ENCODE measurements at places on chromosomes 2 and 18.

DNA sequence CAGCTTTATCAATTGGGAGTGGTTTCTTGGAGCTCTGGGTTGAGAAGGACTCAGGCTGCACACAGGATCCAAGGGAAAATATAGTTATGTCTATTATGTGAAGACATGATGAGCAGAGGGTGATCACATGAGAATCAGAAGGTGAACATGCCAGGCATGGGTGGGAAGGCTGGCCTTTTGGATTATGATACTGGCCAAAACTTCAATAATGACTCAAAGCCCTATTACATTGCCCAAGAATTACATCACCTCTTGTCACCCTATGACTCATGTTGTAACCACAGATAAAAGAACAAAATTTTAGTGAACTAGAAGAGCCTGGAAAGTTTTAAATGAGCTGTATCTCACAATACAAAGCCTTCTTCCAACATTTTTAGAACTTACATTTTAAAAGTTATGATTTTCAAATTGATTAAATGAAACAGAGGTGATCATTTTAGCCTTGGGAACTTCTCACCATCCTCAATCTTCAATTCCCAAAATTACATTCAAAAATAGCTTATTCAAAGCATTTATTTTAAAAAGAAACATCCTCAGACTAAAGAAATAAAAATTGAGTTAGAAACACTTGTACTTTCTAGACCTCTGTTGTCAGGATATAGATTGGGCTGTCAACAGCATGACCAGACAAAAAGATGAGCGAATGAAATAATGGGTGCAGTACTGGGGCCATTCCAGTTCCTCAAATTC is 428.3 kb downstream of the MBD2 start:
- DNase-seq: no peak

DNA sequence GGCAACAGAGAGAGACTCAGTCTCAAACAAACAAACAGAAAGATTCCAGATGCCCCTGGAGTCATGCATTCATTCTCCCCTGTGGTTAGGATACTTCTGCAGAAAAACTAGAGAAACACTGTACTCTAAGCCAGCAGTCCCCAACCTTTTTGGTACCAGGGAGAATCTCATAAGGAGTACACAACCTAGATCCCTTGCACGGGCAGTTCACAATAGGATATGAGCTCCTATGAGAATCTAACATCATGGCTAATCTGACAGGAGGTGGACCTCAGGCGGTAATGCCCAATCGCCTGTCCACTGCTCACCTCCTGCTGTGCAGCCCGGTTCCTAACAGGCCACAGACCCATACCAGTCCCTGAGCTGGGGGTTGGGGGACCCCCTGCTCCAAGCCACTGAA is 18.3 kb downstream of the PSME4 start:
- no peak for DNase-seq

- no peak for DNase-seq
These were observed 245.0 kb upstream of the FN1 start for GRCh38 chr2:215680605-215681598.

DNA sequence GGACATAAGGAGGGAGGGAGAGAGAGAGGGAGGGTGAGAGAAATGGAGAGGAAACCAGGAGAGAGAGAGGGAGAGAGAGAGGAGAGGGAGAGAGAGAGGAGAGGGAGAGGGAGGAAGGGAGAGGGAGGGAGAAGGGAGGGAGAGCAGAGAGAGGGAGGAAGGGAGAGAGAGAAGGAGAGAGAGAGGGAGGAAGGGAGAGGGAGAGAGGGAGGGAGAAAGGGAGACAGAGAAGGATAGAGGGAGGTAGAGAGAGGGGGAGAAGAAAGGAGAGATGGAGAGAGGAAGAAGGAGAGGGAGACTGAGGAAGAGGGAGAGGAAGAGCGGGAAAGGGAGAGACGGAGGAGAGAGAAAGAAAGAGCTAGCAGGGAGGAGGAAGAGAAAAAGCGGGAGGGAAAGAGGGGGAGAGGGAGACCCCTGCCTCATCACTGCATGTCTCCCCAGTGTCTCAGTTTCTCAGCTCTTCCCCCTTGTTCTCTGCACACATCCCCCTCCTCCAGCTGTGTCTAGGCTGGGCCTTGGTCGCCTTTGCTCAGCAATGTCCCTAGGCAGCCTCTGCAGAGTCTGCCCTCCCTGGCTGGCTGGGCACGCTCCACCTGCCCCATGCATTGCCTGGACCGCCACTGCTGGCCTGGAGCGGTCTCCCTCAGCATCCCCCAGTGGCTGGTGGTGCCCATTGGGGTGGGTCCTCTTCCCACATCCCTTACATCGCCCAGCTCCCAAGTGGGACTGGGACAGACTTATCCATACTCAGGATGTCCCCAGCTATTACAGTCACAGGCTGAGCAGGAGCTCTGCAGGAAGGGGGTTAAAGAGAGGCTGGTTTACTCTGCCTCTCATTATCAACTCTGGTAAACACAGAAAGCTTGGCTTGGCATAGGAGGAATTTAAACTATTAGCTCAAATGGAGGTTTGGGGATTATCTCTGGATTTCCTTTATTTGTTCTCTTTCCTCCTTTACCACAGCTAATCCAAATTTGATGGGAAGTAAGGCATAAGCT is 85.7 kb upstream of the APCDD1 start:
- DNase-seq: no peak

DNA sequence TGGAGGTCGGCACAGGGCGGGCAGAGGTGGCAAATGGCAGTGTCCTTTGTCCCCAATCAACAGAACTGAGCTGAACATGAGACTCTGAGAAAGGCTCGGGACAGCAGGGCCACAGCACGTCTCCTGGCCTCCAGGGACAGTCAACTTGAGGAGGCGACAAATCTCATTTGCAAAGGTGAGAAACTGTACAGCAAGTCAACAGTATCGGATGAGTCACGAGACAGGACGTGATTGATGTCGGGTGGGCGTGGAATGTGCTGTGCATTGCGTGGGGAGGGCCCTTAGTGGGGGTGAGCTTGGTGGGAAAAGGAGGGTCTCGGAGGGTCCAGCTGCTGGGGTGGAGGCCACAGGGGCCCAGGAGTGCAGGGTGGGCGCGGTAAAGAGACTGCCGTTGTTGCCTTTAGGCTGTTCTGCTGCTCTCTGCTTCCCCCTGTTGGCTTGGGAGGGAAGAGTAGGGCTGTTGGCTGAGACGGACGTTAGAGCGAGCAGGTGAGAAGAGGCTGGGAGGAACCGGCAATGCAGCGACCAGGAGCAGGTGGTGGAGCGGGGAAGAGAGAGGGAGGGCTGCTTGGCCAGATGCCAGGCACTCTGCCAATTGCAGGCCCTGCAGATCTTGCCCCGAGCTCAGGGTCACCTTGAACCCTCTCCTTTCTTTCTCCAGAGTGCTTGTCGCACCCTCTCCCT is 164.3 kb downstream of the BCL2 start:
- DNase-seq: peak; percentile 90

GRCh38 chr2:119753930-119754321 is 5.8 kb upstream of the PTPN4 start:
- no peak for DNase-seq

- no peak for DNase-seq
These were observed 678.4 kb downstream of the IRS1 start for GRCh38 chr2:226121046-226121738.

DNA sequence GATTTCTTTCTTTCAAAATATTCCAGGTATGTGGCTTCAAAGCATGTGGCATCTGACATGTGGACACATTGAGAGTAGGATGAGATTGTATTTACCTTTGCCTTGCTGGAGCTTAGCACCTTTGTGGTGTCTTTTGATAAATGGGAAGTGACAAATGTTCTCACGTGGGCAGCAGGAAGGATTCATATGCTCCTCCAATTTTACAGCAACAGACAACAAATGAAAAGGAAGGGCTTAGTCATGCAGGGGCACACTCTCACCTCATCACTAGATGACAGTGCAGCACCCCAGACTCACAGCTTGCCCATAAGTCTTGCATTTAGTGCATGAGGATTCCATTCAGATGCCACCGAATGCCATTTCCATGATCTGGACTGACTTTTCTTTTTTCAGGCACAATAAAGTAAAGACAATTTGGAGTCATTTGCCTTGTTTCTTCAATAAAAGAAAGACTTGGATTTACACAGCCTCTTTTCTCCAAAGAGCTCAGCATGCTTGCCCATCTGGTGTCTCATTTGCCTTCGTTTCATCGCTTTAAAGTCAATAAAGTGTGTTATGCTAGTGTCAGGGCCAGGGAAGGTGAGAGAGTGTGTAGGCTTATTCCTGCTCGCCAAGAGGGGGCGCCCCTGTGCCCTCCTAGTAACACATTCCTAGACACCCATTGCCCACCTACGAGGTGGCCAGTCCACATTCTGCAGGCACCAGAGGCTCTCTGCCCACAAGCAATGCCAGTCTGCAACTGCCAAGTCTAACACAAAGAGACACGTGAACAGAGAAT is 39.6 kb upstream of the DAPL1 start:
- no peak for DNase-seq

DNA sequence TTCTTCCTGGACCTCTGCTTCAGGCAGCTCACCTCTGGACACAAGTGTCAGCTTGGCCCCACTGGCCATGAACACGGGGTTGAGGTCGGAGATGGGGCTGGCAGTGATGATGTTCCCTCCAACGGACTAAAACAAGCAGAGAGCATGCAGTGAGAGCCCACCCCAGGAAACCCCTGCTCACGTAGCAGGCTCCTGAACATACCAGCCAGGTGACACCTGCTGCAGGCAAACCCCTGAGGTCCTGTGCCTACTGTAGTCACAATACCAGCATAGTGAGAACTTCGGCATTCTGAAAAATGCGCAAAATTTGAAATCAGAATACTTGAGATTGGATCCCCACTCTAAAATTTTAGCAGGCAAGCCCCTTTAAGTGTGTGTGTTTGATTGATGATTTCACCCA is 32.9 kb downstream of the XDH start:
- no peak for DNase-seq

- no peak for DNase-seq
These were observed 11.7 kb upstream of the SMAD7 start for GRCh38 chr18:48962252-48962993.

DNA sequence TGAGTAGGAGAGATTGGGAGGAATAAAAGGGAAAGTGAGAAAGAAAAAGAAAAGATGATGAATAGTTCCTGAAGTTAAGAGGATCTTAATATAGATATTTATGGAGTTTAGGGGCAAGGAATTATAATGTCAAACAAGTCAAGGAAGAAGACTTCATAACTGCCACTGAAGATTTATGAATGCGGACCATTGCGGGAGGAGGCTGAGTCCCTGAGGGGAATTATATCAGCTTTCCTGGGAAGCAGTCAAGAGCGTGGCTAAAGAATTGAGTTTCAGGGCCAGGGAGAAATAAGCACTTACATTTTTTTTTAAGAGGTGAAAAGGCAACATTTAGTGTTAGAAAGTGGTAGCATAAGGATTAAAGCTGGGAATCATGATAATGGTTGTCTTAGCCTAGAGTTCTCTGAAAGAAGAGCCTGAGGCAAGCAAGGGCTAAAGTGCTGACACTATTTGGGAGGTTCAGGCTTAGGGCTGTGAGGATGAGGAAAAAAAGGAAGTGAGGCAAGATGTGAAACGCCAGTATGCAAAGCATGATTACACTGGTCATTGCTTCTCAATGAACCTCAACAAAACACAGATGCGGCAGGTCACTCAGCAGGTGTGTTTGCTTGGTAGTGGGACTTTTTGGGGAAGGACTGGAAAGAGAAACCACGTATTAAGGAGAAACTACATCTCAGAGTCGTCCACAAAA is 217.1 kb downstream of the SLC4A3 start:
- no peak for DNase-seq

DNA sequence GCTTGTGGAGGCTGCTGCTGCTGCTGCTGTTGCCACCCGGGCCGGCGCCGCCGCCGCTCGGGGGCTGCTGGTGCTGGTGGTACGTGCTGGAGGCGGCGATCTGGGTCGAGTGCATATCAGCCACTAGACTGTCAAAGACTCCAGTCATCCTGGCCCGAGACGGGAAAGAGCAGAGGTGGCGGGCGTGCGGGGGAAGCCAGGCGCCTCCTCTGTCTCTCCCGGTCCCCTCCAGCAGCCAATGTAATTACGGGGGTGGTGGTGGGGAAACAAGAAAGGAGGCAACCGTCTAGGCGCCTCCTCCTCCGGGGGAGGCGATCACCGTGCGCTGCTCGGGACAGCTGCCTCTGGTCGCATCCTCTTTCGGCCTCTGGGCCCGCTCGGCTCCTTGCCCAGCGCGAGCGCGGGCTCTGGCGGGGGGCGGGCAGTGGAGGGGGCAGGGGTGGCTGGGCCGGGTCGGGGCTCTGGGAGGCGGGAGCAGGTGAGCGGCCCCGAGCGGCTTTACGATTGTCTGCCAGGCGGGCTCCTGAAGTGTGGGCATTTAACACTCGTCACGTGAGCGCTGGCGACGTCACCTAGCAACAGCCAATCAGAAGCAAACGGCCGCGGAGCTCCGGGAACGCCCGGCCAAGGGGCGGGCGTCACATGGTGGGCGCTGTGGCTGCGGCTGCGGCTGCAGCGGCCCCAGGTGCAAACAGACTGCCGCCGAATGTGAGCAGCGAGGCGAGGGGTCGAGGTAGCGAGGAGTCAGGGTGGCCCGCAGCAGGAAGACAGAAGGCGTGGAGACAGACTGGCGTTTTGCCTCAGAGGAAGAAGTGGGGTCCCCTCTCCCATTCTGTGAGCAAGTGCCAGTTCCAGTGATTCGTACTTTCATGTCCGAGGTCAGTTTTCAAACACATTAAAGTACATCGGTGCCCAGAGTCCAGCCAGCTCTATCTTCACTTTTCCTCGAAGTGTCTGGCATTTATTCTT is at the start of gene DLX2:
DLX2 (minus strand) TSS at position 510 of the 969 bp plus-strand sequence; CDS start at position 148, 362 bp downstream.
- peak; percentile 98 for DNase-seq

GRCh38 chr2:72544554-72544953 is 281.3 kb downstream of the EXOC6B start:
- no peak for DNase-seq

DNA sequence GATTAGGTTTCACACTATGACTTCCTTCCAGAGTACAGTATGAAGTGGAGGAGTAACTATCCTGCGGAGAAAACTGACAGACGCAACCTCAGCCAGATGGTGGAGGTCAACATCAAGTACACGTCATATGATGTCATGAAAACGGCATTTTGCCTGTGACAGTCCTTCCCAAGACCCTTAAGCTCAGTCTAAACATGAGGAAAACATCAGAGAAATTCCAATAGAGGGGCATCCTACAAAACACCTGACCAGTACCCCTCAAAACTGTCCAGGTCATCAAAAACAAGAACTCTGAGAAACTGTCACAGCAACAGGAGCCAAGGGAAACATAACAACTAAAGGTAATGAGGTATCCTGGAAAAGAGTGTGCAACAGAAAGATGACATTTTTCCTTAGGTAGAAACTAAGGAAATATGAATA is 1.7 kb downstream of the RNU4ATAC start:
- no peak for DNase-seq

- peak; percentile 57 for DNase-seq
These were observed 3.5 kb upstream of the RHOB start for GRCh38 chr2:20443276-20443920.
